Activated gamma-delta T cell (primary cell): ENCODE measurements at places on chromosomes 5 and 9.

GRCh38 chr5:112174959-112175594 is 244.0 kb downstream of the EPB41L4A start:
- DNase-seq = no peak

DNA sequence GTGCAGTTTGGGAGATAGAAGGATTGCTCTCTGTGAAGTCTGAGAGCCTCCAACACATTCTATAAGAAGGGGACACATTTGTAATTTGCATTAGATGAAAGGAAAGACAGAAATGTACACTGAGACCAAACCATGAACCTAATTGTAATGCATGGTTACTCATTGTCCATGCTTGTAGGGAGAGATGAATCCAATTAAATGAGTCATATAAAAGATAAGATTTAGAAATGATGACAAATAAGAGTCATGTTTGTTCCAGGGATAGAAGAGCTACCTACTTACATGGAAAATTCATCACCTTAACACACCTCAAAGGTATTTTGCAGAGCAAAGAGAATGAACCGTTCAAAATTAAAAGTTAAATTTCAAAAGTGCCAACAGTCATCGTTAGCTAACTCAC is 85.1 kb downstream of the FBXL7 start:
- DNase-seq = no peak

- no peak for DNase-seq
Observed at GRCh38 chr5:66223637-66224036, 79.5 kb downstream of the SREK1 start.

GRCh38 chr5:31186672-31187267 is 6.7 kb upstream of the CDH6 start:
- DNase-seq = no peak

GRCh38 chr9:114005371-114006154 is 72.5 kb downstream of the AMBP start:
- DNase-seq = no peak

GRCh38 chr9:116855881-116856662 is 169.0 kb downstream of the TRIM32 start:
- no peak for DNase-seq

DNA sequence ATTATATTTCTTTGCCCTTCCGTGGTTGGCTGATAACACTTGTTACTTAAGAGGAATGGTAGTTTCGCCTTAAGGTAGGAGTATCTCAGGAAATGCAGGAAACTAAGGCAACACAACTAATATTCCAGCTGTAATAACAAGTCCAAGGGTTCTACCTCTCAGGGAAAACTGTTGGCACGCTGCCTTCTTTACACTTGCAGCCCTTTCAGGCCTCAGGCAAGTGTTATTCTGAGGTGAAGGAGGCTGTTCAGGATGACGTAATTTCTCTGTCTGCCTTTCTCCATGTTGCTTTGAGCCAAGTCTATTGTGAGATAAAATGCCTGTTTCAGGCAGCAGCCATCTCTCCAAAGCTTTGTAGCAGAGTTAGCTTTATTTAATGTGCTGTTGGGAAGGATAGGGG is 38.0 kb downstream of the VCAN start:
- no peak for DNase-seq

DNA sequence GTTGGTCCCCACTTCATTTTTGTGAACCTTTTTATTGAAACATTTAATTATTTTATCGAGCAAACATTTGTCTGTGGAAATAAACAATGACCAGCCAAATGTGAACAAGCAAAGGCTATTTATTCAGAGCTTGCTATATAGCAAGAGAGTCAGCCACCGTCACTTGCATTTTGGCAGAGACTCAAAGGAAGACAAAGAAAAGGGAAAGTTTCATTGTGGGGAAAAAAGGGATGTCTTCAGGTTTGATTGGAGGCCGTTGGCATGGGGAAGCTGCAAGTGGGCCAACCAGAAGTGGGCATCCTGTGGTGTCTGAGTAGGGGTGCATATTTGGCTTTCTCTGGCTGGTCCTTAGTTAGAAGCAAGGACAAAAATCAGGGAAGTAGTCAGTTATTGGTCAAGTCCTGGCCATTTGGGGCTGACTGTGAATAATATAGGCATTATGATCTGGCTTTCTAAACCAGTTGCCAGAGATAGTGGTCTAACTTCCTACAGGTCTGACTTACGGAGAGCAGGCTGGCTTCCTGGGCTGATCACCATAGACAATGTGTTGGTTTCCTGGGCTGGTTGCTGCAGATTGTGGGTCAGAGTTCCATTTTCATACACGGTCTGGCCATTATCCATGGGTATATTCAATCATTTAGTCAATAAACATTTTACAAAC is 16.6 kb downstream of the ENC1 start:
- no peak for DNase-seq

DNA sequence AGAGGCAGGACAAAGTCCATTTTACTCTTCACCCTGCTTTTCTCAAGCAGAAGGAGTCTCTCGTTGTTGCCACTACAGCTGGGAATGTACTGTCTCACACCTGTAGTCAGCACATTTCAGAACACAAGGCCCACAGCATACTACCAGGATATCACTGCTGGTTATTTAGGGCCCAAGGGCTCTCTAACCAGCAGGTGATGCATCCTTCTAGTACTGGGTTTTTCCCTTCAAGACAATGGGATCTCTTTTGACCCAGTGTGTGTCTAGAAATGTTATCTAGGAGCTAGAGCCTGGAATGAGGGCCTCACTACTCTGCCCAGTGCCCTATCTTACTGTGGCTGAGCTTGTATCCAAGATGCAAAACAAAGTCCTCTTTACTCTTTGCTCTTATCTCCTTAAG is 235.1 kb upstream of the PRR16 start:
- no peak for DNase-seq

DNA sequence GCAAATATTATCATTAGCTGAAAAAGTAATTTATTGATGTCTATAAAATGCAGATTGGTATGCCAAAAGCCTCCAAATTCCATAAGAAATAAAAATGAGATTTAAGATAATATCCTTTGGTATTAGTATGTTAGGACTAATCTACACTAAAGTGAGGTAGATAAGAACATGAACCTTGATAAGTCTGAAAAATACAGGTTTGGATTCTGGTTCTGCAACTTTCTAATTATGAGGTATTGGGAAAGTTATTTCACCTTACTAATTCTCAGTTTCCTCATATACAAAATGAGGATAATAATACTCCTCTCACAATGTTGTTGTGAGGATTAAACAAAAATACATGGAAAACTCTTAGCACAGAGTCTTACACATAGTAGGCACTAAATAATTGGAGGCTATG is 300.1 kb downstream of the NNT start:
- DNase-seq = no peak

DNA sequence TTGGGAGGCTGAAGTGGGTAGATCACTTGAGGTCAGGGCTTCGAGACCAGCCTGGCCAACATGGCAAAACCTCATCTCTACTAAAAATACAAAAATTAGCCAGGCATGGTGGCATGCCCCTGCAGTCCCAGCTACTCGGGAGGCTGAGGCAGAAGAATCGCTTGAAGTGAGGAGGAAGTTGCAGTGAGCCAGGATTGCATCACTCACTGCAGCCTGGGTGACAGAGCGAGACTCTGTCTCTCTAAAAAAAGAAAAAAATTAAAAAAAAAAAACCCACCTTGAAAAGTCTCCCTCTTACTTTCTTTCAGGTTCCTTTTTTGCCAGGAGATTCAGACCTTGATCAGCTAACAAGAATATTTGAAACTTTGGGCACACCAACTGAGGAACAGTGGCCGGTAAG is 34.2 kb downstream of the CDK7 start:
- DNase-seq = no peak

- DNase-seq = no peak
Observed at GRCh38 chr5:163489055-163489744, 16.2 kb upstream of the MAT2B start.

DNA sequence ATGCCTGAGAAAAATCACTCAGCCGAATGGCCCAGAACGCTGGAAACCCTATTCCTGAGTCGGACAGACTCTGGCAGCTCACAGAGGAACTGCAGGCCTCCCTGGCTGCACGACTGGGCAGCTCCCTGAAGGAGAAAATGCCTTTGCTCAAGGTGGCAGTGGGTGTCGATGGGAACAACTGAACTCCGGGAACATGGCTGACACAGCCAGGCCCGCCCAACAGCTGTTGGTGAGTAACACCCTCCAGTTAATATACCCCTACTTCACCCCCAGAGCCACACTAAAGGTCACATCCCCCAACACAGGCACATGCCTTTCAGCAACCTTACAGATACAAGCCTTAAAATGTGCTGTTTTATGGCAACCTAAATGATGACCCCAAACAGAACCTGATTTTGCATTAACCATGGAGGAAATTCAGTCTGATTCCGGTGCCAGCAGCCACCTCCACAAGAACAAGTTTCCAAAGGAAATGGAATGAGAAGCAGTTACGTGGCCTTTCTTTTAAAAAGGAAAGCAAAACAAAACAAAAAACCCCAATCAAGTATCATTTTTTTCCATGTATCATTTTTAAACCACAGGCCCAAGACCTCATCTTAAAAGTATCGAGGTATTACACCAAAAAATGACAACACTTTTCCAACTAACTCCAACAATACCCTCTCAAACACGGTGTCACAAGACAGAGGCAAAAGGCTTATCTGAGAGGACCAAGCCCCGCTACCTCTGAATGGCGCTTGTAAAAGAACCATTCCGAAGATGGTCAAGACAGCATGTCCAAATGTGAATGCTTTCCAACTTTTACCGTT is 3.1 kb downstream of the KLF9 start:
- DNase-seq = no peak

- DNase-seq = no peak
Observed at GRCh38 chr9:121638399-121638798, 13.0 kb upstream of the DAB2IP start.

- no peak for DNase-seq
Observed at GRCh38 chr5:157877821-157878220, 18.9 kb upstream of the CLINT1 start.

DNA sequence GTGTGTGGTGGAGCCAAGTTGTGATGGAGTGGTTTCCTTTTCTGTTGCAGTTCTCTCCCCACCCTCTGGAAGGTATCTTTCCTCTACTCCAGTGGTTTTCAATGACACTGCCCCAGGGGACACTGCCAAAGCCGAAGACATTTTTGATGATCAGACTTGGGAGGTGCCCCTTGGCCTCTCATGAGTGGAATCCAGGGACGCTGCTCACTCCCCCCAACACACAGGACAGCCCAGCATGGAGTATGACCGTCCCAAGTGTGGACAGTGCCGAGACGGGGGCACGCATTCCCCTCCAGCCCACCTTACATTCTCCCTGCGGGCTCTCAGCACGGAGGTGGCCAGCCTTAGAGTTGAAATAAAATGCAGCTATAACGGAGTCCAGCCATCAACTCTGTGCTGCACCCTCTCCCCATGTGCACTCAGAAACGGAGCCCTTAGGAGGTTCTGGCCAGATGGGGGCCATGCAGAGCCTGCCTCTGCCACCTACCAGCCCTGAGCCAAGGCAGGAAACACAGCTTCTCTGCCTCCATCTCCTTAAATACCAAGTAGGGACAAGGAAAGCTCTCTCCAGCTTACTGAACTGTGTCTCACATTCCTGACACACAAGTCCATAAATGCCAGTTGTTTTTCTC is 150.8 kb downstream of the ROR2 start:
- DNase-seq = no peak

GRCh38 chr5:157870837-157871834 is 12.2 kb upstream of the CLINT1 start:
- DNase-seq = no peak

DNA sequence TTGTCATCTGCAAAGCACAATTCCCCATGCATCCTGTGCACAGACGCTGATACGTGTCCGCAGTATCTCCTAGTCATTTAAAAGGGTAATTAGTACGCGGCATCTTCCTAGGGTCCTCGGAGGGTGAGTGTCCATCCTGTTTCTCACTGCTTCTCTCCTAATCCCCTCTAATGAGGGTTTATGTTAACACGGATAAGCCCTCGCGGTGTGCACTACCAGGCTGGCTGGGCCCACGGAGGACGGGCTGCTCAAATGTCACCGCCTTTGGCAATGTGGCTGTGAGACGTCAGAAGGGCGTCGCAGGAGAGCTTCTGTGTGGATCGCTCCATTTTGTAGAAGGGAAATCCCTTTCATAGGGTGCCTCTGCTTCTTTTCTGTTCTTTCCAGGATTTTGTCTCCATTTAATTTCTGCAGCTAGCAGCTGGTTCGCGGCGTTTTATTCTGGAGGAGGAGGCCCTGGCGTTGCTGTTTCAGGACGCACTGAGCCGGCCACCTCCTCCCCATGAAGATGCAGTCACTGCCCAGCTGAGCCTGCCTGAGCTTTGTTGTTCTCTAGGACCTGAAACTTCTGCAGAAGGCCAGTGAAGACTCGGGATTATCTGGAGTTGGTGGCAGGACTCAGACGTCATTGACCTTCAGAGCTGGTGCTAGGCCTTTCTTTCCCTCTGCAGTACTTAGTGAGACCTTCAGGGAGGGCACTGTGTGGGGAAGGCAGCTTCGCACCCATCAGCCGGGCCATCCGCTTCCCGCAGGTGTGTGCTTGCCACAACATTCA is 326.1 kb upstream of the IRX1 start:
- no peak for DNase-seq

GRCh38 chr5:112386766-112387165 is 32.3 kb downstream of the EPB41L4A start:
- no peak for DNase-seq

DNA sequence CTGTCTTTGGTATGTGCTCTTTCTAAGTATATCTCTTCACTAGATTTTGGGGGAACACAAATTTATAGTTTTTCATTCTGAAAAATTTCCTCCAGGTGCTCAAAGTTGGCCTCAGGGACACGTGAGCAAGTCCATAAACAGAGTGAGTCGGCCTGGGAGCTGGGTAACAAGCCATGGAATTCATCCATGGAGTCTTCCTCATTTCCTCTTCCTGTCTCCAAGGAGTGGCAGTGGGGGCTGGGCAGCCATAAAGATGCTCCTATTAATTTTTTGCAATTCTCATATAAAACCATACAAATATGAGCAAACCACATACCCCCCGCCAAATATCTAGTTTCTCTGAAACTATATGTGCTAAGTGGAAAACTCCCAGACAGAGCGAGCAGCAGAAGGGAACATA is 136.6 kb upstream of the OTULINL start:
- DNase-seq = no peak

- no peak for DNase-seq
Observed at GRCh38 chr5:72587661-72588308, 80.6 kb upstream of the ZNF366 start.

DNA sequence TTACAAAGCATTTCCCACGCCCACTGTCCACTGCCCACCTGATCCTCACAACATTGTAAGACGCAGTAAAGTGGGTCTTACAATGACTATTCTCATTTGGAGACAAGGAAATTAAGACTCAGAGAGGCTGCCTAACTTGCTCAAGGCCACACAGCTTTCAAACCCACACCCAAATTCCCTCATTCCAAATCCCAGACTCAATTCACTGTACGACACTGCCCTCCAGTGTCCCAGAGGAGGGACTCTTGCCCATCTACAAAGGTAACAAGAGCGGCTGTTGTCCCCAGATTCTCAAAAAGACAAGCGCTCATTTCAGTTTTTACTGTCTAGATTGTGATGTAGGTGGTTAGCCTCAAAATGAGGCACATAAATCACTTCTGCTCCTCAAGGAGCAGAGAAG is 184.6 kb downstream of the ACTL7B start:
- no peak for DNase-seq

DNA sequence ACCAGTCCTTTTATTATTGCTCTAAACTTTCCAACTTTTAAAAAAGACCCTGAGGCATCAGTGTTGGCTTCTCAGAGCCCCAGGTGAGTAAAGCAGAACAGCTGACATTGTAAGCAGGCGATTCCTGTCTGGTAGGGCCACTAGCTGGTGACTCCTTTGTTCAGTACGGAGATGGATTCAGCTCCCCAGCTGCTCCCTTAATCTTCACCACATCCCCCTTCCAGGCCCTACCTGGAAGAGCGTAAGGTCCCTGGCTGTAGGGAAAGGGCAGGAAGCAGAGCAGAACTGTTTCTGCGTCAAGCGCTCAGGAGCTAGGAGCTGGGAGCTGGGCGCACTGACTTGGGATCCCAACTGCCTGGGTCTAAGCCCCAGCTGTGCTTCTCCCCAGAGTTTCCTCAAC is 203.7 kb upstream of the TAS2R1 start:
- no peak for DNase-seq
